Brain microvascular endothelial cell (primary cell): ENCODE measurements at places on chromosomes 5 and 9.

DNA sequence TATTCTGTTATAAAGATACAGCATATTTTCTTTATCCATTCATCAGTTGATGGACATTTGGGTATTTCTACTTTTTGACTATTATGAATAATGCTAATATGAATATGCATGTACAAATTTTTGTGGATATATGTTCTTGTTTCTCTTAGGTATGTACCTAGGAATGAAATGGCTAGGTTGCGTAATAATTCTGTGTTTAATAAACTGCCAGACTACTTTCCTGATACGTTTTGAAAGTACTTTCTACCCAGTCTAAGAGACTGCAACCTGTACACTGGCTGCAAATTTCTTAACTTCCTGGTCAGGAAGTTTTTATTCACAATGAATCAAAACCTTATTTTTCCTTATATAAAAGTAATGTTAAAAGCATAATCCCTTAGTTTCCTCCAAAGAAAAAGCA, 93.9 kb upstream of the STARD4 start:
- no peak for DNase-seq

DNA sequence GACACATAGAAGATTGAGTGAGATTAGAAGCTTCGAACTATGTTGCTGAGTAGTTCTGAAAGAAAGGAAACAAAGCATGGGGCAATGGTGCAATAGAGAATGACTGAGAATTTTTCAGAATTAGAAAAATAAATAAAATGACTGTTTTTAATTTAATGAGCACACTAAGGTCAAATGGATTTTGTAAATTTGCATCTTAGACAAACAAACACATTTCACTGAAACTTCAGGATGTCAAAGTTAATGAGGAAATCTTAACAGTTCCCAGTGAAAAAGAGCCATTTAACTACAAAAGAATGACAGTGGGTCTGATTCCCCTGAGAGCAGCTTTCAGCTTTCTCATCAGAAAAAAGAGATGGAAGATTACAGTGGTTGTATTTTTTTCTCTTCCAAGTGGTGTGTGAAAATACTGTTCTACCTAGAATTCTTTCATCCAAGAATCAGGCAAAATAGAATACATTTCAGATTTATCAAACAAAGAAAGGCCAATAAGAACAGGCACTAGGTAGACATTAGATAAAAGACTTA, 591.9 kb downstream of the SEMA5A start:
- no peak for DNase-seq

- no peak for DNase-seq
Measured at GRCh38 chr9:20043035-20043434, 254.2 kb upstream of the SLC24A2 start.

GRCh38 chr5:61916621-61917620, 389.1 kb upstream of the KIF2A start:
- no peak for DNase-seq

- DNase-seq = no peak
Measured at GRCh38 chr9:75616841-75617566, 273.5 kb upstream of the PCSK5 start.

- no peak for DNase-seq
Measured at GRCh38 chr9:129355631-129356030, 177.6 kb upstream of the IER5L start.

DNA sequence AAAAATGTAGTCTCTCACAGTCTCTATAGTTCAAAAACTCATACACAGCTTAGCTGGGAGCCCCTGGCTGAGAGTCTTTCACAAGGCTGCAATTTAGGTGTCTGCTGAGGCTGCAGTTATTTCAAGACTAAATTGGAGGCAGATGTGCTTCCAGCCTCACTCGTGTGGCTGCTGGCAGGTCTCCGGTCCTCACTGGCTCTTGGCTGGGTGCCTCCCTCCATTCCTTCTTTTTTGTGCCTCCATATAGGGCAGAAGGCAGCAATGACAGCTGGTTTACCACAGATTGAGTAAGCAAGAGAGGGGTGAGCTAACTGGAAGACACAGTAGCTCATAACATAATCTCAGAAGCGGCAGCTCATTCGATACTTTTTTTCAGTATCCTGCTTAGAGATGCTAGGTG, 2167.7 kb upstream of the WWC1 start:
- no peak for DNase-seq

GRCh38 chr5:71586941-71587765, at the start of gene MCCC2:
Gene MCCC2, plus strand, starts transcription at chr5:71587340. Its CDS starts 86 bp downstream, at chr5:71587426.
- DNase-seq = peak; percentile 96

DNA sequence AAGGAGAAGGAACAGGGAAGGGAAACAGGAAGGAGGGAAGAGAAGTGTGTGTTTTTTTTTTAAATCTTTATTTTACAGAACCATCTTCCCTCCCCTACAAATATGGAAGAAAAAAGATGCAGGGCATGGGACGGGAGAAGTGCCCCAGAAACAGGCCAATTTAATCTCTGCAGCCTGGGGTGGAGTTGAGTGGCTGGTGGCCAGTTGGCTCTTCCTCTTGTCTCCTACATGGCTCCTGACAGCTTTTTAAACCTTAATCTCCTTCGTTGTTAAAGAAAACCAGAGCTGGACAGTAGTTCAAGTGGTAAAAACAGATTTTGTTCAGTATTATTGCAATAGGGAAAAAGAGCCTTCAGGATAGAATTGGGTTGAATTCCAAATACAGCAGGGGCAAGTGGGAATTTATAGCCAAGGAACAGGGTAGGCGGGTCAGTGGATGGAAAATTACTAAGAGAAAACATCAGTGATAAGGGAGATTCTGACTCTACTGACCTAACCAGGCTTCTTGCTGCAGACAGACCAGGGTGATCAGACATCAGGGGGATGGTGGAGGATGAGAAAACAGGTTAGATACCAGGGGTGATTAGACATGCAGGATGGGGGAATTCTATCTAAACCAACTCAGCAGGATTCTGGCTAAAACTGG, 125.1 kb upstream of the CLINT1 start:
- DNase-seq = no peak

DNA sequence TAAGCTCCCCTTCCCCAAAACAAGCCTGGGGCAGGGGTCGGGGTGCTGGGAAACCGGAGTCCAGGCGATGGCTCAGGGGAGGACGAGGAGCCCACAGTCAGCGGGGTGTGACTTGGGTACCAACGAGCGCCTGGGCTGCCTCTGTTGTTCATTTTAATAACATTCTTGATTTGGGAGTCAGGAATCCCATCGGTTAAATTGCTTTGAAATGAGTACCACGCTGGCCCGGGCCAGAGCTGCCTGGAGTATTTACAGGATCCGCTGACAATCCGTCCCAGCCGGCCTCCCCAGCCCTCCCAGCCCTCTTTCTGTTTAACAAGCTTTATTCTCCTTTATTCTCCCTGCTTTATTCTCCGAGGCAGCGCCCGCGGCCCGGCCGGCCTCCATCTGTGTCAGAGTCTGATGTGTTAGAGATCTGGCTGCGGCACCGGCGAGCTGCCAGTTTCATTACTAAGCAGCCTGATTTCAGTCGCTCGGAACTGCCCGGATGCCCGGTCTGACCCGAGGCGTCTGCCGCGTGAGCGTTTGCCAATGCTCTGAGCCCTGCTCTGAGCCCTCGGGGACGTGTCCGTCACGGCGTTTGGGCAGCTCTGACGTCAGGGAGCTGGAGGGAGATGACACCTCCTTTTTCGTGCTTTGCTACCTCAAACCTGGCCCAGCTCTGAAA, 16.5 kb upstream of the QRFP start:
- DNase-seq = peak; percentile 49

DNA sequence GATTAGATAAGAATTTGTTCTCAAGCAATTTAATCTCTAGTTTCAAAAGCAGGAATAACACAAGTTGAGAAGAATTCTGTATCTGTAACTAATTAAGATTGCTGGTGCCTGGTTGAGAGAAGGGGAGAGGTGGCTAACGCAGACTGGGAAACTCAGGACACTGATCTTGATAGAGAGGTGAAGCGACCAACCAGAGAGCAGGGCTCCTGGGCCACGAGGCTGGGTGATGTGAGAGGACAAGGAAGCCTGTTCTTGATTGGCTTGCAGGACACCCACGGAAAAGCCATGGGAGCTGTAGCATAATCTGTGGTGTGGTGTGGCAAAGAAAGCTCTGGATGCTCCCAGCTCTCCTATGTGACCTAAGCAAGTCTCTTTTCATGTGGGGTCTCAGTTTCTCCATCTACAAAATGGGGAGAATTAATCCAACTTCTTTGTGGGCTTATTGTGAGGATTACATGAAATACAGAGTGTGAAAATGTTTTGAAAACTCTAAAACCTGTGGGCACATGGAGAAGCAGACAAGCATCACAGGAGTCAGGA, 594.1 kb upstream of the BRINP1 start:
- peak; percentile 43 for DNase-seq

DNA sequence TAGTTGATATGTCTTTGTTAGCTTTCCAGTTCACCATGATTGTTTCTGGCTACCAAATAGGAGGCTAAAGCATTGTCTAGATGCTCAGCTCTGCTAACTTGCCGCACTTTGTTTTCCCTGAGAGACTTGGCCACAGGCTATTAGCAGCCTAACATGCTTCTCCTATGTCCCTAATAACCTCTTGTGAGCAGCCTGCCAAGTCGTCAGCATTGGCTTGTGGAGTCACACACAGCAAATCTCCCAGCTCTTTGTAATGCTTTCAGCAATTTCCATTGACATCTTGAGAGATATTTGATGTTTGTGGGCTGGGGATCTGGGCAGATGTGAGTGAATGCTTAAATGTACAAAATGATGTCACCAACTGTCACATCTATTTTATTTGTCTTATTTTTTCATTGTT, 346.9 kb downstream of the KDM4C start:
- no peak for DNase-seq

GRCh38 chr5:58077966-58078365, 381.9 kb downstream of the PLK2 start:
- no peak for DNase-seq

DNA sequence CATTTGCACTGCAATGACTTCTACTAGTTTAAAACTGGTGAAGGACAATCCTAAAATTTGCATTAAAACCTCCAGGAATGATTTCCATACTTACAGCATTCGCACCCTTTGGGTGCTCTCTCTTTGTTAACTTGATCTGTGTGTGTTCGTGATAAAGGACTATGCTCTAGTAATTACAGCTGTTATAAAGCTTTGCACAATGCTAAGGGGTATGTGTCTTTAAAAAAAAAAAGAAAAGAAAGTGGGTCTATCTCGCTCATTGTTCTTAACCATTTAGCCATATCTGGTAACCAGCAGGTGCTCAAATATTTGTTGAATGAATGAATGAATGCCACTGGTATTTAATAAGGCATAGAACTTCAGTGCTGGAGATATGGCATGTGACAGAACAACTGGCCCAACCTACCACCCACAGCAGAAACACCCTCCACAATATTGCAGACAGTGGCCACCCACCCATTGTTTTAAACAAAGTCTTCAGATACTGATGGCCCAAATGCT, 8.7 kb downstream of the TRIM36 start:
- no peak for DNase-seq

DNA sequence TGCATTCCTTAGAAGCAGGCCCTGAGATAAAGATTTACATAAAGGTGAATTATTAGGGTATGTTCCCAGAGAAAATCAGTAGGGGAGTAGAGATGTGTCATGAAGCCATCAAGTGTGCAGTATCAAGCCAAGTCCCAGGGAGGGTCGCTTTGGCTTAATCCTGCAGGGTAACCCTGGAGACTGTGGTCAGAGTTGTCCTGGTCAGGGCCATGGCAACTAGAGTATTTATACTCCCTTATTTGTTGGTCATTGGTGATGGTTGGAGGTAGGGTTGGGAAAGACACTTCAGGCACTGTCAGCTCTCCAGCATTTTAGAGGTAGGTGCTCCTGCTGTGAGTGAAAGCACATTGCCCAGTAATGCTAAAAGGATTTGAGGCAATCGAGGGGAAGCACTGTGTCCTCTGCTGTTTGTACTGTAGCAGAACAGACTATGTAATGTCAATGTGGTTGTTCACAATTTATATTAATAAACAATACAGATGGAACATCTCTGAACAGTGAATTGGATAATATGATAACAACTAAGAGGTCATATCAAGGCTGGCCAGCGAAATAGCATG, 108.9 kb downstream of the GDNF start:
- no peak for DNase-seq

DNA sequence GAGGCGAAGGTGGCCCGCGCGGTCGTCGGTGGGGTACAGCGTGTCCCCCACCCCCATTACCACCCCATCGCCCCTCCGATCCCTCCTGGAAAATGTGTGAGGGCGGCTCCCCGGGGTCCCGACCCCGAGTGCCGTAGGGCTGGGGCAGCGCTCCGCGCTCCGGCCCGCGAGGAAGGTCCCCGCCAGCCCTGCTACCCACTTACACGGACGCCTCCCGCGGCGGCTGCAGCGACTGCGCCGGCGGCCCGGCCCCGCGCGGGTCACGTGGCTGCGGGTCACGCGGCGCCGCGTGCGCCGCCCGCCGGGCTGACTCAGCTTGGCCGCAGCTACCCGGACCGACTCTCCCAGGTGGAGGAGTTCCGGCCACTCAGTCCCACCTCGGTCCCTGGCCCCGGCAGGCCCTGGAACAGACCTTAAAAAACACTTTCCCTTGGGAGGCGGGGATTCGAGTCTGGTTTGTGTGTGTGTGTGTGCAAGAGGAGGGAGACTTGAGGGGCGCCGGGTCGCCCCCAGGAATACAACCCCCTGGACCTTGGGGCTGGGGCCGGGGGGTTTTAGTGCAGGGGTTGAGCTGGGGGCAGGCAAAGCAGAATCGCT, at the start of gene GNPDA1:
Gene GNPDA1 (minus strand): TSS at position 236 of the 597 bp plus-strand sequence. CDS start 992 bp downstream, outside the sequence.
- DNase-seq = peak; percentile 53

DNA sequence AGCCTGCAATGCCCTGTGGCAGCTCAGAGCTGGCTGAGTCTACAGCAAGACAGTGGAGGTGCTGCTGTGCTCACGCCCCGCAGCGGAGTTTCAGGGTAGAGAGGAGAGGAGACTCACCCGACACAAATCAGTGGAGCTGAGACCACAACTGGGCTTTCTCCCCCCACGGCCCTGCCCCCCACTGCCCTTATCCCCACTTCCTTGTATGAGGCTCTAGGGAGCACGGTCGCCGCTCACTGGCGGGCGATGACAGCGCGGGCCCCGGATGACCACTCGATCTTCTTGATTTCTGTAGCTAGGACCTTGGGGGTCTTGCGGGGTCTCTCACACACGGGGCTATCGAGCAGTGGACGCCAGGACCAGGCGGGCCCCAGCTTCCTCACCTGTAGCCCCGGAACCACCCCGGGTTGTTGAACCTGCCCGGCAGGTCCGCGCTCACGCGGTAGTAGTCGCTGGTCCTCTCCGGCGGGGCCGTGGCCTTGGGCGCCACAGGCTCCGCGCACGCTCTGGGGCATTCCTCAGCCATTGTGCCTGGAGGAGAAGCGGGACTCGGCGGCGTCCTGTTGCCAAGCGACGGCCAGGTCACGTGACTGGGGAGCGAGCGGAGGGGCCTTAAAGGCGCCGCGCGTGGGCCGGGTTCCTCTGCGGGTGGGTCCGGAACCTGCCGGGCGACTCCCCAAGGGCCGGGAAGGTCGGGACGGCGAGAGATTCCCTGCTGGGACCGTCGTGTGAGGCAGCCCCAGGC, 984 bp upstream of the MRPS2 start:
- peak; percentile 86 for DNase-seq
